ENCODE measurements at places on chromosomes 3 and 15.

DNA sequence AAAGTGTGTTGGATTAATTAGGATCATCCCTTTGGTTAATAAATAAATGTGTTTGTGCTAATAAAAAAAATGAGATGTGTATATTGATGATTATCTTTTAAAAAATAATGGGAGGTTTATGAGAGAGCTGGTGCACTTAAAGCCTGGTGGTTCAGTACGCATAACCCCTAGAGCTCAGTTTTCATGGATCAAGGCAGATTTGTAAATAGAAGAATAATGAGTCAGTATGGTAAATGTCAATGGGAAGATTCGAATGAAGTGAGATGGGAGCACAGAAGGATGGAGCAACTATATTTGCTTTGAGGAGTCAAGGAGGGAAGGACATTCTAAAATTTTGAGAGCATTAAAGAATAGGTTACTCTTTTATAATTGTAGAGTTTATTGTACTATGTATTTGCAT is 35.4 kb downstream of the AKAP13 start:
- DNase-seq = no peak

- DNase-seq = peak; percentile 26
Observed at GRCh38 chr15:85485956-85486567, 105.7 kb downstream of the AKAP13 start.

DNA sequence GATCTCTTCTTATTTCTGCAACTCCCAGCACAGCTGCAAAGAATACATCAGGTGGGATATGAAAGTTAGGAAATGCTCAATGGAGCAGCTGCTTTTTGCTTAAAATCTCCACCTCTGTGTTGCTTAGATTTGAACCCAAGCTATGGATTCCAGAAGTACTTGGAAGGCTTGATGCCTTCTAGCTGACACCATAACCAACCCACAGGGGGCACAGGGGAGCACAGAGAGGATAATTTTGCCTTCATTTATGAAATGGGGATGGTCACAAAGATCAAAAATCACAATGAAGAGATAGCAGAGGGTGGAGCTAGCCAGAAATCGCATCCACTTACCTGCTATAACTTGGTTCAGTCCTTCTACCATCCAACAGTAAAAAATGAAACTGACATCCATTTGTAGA is 75.7 kb downstream of the DUT start:
- no peak for DNase-seq

GRCh38 chr3:55559500-55560423 is 72.7 kb upstream of the WNT5A start:
- DNase-seq = no peak

DNA sequence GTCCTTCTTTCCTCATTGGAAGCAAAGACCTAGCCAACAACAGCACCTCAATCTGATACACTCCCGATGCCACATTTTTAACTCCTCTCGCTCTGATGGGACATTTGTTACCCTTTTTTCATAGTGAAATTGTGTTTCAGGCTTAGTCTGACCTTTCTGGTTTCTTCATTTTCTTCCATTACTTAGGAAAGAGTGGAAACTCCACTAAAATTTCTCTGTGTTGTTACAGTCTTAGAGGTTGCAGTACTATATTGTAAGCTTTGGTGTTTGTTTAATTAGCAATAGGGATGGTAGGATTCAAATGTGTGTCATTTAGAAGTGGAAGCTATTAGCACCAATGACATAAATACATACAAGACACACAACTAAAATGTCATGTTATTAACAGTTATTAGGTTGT is 29.6 kb upstream of the CRTC3 start:
- DNase-seq = no peak

- DNase-seq = no peak
Observed at GRCh38 chr15:78405336-78405924, 32.6 kb upstream of the IREB2 start.

GRCh38 chr3:187223799-187224198 is 26.5 kb downstream of the RTP1 start:
- no peak for DNase-seq

GRCh38 chr3:186255703-186256331 is 106.2 kb downstream of the DGKG start:
- no peak for DNase-seq

DNA sequence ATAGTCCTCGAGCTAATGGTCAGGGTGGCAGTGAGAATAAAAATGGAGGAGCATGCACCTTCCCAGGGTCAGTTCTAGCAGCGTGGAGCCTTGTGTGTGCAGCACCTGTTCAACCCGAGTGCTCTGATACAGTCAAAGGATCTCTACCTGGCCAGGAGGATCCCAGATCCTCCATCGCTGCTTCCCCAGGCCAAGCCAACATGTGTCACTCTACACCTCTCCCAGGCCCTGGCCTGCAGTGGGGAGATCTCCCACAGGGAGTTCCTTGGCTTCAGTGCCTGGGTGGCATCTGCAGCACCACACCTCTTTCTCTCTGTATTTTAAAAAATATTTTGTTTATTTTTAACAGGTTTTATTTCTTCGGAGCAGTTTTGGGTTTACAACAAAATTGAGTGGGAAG is 414.8 kb upstream of the C2CD4B start:
- DNase-seq = no peak

Measured in activated CD4-positive, alpha-beta T cell treated with anti-CD3 and anti-CD28 coated beads, Interleukin-2, amount 50 U/mL, for 1 hour (primary cell).